Left cardiac atrium (tissue), 4 donors: ENCODE measurements at places on chromosomes 4 and X. TPM values are rescaled to one million over a fixed set of nuclear protein-coding genes. Genes with fewer than 3 reads are reported as not detected.

ARSD gene
- total RNA-seq: 8.1 TPM

CNKSR2 gene
- 0.44 TPM for total RNA-seq

PFKFB1 gene
- total RNA-seq: 0.71 TPM

IL2 gene
- not detected for total RNA-seq

DNA sequence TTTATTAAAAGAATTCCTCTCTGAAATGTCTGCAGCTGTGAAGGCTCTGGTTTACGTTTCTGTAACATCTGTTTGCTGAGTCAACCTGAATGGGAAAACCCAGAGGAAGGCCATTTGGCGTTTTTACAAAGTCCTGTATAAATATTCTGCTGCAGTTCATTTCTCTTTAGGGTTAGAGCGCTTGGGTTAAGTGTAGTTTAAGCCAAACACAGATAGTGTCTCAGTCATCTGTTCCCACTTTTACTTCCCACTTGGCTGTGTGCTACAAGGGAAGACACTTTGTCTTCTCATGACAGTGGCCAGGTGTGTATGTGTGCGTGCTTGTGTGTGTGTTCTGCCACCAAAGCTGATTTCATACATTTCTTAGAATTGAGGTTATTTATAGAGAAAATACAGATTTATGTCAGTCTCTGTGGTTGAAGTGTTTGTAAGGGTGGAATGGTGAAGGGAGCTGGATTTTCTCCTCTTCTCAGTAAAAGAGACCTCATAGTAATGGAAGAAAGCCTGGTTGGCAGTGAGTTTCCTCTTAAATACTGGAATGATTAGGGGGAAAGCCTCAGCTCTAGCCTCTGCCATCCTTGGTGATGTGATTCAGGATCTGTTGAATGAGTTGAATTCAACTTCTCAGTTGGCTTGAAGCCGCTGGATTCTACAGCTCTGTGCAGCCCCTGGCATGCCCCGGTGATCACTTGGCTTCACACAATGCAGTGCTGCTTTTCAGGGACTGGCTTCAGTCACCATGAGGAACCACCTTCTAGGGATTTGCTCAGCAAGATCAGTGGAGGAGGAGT, 50.6 kb downstream of the JADE1 start:
- no peak for DNase-seq

DNA sequence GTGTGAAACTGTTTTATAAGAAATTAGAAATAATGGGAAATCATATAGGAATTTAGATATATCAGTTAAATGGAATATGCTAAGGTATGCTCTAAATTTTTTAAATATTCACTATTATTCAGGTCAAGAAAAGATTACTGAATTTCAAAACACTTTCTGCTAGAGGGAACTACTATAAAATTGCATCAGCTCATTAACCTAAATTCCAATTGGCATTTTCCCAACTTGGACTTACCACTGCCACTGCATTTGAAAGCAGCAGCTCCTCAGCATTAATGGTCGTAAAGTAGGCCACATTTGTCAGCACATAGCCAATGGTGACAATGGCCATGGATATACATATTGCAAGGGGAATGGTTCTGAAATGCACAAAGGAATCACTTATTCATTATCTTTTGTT, 57.3 kb downstream of the SLC7A11 start:
- no peak for DNase-seq

DNA sequence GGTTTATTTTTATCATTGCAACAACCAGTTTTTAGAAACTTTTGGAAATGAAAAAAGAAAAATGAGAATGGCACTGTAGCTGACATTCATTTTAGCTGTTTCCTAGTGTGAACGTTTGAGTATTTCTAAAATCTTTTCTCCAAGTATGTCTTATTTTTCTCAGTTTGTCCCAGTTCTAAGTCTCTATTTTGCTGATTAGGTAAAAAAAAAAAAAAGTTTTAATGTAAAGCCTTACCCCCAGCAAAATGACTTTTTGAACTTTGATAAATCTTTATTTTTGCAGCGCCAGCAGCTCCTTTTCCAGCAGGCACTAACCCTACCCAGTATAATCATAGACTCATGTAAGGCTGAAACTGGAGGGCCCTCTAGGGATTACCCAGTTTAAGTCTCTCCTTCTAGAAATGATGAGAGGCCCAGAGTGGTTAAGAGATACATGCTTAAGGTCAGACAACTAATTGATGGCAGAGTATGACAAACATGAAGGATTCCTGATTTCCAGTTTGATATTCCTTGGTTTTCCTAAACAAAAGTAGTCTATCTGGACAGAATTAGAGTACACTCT, 84.3 kb upstream of the SLC4A4 start:
- DNase-seq: no peak

DNA sequence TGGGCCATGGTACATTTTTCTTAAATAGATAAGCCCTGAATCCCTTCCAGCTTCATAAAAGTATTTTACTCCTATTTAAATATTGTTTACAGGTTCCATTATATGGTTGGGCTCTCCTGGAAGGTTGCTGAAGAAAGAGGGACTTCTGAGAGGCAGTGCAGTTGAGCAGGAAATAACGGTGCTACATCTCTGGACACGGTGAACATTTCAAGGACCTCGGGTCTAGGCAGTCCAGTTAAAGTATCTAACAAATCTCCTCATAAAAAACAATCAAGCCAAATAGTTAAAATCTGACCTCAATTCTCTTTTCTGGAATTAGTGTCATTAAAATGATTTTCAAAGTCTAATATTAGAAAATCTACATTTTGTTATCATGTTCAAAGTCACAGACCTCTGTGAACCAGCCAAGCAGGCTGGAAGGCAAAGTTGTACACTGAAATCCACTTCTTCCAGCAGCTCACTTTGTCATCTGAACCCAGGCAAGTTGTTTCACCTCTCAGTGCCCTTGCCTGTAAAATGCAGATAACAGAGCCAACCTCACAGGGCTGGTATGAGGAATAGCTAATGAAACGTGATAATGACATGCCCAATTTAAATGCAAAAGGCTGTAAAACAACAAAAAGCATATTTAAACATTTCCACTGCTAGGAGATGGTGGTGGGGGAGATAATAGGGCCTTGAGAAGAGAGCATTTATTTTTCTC, 267.0 kb upstream of the KLF3 start:
- no peak for DNase-seq
